ENCODE measurements at places on chromosomes 16 and 17. TPM values are rescaled to one million over a fixed set of nuclear protein-coding genes. Genes with fewer than 3 reads are reported as not detected.
A peak's percentile ranks its signal among the peaks of the same experiment; 100 is the strongest.

MT1M gene
- not detected for total RNA-seq

KRT39 gene
- total RNA-seq, result not detected

PDIA2 gene
- not detected for total RNA-seq

DNA sequence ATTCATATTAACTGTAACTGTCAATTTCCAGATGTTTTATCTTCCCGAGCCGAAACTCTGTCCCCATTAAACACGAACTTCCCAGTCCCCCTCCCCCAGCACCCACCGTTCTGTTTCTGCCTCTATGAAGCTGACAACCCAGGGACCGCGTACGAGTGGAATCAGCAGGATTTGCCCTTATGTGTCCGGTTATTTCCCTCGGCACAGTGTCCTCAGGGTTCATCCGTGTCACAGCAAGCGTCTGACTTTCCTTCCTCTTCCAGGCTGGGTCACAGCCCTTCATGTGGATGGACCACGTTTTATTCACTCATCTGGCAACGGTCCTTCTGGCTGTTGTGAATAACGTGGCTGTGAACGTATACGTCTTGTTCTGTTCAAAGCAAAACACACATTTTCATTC is 31.3 kb downstream of the METRNL start:
- DNase-seq, result no peak
- no peaks in the 10 kb centered on the region for H3K4me1 ChIP-seq
- no peak overlapping the region for H3K4me3 ChIP-seq
- no peak overlapping the region for H3K27ac ChIP-seq

- DNase-seq, result no peak
- no peak overlapping the region for H3K4me3 ChIP-seq
- H3K36me3 ChIP-seq, result no peaks in the 10 kb centered on the region
- H3K27ac ChIP-seq, result no peak overlapping the region
- peaks cover 12% of the 10 kb centered on the region for H3K4me1 ChIP-seq
These were observed 856 bp upstream of the CXCL16 start for GRCh38 chr17:4740584-4740983.

DNA sequence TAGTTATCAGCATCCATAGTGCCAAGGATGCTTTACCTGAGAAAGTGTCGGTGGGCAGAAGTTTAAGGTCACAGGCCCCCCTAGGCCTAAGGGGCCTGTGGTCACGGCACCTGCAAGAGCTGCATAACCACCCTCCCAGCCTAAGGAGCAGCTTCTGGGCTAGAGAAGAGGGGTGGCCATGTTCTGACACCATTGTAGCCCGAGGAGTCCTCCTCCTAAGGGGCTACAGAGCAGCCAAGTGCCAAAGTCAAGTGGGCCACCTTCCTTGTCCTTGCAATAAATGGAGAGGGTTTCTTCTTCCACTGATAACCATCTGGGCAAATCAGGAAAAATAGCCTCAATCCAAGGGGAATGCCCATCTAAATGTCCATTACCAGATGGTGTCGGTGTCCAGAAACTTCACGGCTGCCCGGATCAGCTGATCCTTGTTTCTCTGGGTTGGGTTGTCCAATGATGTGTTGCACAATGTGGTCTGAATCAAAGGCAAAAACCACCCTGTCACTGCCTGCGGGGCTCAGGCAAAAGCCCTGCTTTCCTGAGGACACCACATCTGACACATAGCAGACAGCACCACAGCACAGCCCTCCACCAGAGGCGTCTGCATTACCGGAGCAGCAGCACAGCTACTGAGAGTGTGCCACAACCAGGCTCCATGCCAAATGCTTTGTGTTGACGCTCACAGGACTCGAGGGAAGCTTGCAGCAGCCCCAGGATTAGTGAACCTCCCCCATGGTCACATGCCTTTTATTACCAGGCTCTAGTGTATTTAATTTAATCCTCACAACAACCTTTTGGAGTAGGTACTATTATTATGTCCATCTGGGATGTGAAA is 12.8 kb downstream of the ATPAF2 start:
- no peaks in the 10 kb centered on the region for H3K27me3 ChIP-seq
- no peak for DNase-seq
- no peak overlapping the region for H3K27ac ChIP-seq
- H3K36me3 ChIP-seq, result no peaks in the 10 kb centered on the region
- H3K4me3 ChIP-seq, result no peak overlapping the region
- H3K4me1 ChIP-seq, result no peaks in the 10 kb centered on the region

DNA sequence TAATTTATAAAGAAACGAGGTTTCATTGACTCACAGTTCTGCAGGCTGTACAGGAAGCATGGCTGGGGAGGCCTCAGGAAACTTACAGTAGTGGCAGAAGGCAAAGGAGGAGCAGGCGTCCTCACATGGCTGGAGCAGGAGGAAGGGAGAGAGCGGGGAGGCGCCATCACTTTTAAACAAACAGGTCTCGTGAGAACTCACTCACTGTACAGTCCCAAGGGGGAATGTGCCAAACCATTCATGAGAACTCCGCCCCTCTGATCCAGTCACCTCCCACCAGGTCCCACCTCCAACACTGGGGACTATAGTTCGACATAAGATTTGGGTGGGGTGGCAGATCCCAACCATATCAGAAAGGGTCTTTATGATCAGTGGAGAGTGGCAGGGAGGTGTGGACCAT is 392.4 kb upstream of the TNRC6C start:
- no peaks in the 10 kb centered on the region for H3K27me3 ChIP-seq
- no peak for DNase-seq
- no peaks in the 10 kb centered on the region for H3K36me3 ChIP-seq
- no peaks in the 10 kb centered on the region for H3K4me1 ChIP-seq

GRCh38 chr17:17782523-17783115 is 54.2 kb downstream of the SREBF1 start:
- H3K4me3 ChIP-seq, result peak overlapping the region; percentile 72
- H3K4me1 ChIP-seq, result peaks cover 15% of the 10 kb centered on the region
- H3K27ac ChIP-seq, result peak overlapping the region; percentile 67
- H3K36me3 ChIP-seq, result no peaks in the 10 kb centered on the region

DNA sequence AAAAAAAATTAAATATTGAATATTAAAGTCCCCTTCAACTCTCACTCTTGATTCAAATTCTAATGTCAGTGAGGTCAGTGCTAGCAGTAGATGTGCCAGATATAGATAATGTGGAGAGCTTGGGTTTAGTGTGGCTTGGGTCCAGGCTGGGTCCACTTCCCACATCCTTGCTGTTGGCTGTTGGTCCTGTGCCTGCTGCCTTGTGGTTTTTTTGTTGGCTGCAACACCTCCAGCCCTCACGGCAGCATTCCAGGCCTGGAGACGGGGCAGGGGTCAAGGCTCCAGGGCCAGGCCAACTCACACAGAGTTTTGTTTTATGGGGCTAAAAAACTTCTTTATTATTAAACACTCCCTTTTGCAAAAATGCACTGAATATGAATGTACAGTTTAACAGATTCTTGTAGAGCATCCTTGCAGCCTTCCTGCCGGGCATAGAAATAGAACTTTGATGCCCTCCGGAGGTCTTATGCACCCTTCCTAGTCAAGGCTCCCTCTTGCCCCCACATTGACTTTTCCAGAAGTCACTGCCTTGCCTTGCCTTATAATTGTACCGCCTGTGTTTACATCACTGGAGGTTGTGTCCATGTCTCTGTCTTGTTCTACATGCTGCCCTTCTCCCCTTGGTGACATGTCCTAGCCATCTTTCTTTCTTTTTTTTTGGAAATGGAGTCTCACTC is 25.5 kb upstream of the MYO15B start:
- no peak overlapping the region for H3K27ac ChIP-seq
- no peaks in the 10 kb centered on the region for H3K27me3 ChIP-seq
- DNase-seq, result no peak

DNA sequence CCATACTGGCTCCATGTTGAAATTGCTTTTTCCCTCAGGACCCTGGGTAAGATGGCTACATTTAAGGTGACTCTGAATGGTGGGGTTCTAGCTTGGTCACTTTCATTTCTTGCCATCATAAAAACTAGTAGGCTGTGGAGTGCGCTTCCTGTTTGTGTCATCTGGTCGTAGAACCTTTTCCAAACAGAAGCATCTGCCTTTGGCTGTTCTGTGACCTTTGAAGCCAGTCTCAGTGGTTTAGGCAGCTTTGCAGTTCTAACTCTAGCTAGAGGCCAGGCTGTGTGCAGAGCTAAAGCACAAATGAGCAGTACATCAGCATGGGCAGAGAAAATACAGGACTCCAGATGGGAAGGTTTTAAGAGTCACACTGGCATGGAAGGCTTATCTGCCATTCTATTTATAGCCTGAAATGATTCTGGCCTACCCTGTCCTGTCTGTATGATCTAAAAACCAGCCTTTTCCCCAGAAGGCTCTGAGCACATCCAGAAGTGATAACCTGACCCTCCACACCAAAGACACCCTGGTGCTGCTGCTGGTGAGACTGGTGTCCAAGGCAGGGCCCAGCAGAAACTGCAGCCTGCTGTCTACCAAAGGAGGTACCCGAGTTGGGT is 8.6 kb downstream of the ESRP2 start:
- H3K4me3 ChIP-seq, result no peak overlapping the region
- H3K27ac ChIP-seq, result peak overlapping the region; percentile 38
- no peaks in the 10 kb centered on the region for H3K36me3 ChIP-seq
- H3K27me3 ChIP-seq, result no peaks in the 10 kb centered on the region
- H3K4me1 ChIP-seq, result peaks cover 21% of the 10 kb centered on the region

DNA sequence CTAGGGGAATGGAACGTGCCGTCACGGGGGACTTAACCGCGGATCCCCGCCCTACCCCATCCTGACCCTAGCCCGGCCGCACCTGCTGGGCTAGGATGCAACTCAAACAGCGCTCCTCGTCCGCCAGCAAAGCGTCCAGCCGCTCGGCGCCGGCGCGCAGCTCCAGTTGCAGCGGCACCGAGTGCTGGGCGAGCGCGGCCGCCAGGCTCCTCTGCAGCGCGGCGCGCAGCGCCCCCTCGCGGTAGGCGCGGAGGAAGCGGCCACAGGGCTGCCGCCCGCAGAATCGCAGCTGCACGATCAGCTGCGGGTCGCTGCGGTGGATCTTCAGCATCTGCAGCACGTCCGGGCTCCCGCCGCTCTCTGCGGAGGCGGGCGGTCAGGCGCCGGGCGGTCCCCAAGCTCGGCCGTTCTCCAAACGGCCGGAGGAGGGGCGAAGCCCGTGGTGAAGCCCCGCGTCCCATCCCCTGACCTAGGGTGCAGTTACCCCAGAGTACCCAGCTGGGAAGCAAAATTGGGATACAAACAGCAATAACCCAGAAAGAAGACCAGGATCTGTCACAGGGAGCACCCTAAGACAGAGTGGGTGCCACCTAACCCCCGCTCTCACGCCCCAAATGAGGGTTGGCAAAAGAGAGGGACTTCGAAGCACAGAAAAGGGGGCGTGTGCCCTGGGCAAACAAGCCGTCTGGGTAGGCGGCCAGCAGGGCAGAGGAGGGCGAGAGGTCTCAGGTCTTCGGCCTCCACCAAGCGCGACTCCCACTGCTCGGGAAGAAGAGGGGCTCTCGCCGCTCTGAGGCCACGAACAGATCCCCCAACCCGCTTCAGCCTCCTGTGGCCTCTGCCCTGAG is 4.2 kb downstream of the TRADD start:
- H3K4me1 ChIP-seq, result peaks cover 36% of the 10 kb centered on the region
- H3K4me3 ChIP-seq, result no peak overlapping the region
- no peaks in the 10 kb centered on the region for H3K27me3 ChIP-seq
- peak; percentile 60 for DNase-seq
- H3K36me3 ChIP-seq, result no peaks in the 10 kb centered on the region

DNA sequence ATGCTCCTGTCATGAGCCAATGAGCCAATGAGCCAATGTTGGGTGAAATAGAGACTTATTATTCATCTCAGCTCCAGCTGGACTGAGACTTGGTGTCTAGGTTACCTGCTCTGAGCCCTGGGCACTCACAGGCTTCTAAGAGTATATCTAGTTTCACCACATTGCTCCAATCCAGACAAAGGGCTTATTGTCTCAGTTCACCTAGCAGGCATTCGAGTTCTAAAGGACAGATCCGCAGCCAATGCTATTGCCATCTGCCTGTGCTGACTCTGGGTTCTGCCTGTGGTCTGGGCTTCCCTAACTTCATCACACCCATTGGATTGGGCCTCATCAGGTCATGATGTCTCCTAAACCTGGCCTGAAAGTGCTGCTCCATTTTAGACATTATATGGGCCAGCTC is 66.1 kb upstream of the HS3ST4 start:
- no peak overlapping the region for H3K4me3 ChIP-seq
- H3K36me3 ChIP-seq, result no peaks in the 10 kb centered on the region
- H3K4me1 ChIP-seq, result no peaks in the 10 kb centered on the region

DNA sequence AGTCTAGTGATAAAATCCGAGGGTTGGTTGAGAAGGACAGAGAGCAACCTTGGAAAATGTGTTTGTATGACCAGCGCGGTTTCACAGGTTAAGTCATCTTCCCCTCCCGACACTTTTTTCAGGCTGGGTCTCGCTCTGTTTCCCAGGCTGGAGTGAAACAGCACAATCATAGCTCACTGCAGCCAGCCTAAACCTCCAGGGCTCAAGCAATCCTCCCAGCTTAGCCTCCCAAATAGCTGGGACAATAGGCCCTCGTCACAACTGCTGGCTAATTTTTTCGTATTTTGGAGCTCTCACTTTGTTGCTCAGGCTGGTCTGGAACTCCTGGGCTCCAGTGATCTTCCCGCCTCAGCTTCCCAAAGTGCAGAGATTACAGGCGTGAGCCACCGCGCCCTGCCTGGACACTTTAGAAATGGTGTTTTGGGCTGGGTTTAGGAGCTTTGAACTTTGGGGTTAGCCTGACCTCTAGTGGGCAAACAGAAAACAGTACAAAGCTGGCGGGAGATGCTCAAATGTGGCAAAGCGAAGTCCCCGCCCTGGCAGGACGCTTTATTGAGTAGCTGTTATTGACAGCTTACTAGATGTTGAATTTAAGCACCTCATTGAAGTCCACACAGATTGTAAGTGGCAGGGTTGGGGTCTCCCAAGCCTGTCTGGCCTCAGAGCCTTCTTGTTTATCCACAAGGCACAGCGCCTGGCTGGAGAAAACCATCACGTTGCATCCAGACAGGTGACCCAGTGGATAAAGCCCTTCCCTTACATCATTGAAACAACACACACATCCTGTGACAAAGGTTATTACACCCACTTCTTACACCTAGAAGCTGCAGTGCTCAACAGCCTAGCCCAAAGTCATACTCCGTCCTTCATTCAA is 34.7 kb upstream of the RBBP6 start:
- H3K36me3 ChIP-seq, result no peaks in the 10 kb centered on the region
- peak; percentile 55 for DNase-seq
- H3K4me3 ChIP-seq, result no peak overlapping the region

DNA sequence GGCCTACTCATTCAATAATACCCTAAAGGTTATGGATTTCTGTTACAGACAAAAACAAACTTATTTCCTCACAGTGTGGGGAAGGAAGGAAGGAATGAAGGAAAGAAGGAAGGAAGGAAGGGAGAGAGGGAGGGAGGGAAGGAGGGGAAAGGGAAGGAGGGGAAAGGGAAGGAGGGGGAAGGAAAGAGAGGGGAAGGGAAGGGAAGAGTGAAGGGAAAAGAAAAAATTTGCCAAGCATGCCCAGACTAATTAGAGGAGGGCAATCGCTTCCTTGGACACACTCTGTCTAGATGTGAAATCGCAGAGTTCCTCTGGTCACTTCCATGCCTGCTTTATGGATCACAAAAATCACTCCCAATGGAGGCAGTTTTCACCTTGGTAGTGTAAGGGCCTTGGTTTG is 570.1 kb upstream of the SOX9 start:
- H3K4me1 ChIP-seq, result no peaks in the 10 kb centered on the region
- H3K4me3 ChIP-seq, result no peak overlapping the region
- no peaks in the 10 kb centered on the region for H3K36me3 ChIP-seq
- H3K27ac ChIP-seq, result no peak overlapping the region
- DNase-seq, result no peak
- no peaks in the 10 kb centered on the region for H3K27me3 ChIP-seq

Measured in naive thymus-derived CD4-positive, alpha-beta T cell (primary cell).